ENCODE measurements at places on chromosomes 16 and 17.

- DNase-seq: no peak
Measured at GRCh38 chr17:56976941-56977608, 856 bp upstream of the SCPEP1 start.

DNA sequence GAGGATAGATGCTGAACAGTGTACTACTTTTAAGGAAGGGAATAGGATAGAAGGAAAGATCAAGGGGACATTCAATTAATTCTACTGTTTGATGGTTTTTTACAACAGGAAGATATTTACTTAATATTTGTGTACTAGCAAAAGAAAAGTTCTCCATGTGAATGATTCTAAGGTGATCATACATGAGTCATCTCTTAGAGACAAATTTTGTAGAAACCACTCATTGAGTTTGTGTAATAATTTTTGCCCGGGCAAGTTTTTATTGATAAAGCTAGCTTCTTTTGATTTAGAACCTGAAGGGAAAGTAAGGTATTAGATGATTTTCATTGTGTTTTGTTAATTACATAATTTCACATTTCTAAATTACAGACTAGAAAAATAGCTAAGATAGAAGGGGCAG, 172.8 kb upstream of the PSMD7 start:
- no peak for DNase-seq

DNA sequence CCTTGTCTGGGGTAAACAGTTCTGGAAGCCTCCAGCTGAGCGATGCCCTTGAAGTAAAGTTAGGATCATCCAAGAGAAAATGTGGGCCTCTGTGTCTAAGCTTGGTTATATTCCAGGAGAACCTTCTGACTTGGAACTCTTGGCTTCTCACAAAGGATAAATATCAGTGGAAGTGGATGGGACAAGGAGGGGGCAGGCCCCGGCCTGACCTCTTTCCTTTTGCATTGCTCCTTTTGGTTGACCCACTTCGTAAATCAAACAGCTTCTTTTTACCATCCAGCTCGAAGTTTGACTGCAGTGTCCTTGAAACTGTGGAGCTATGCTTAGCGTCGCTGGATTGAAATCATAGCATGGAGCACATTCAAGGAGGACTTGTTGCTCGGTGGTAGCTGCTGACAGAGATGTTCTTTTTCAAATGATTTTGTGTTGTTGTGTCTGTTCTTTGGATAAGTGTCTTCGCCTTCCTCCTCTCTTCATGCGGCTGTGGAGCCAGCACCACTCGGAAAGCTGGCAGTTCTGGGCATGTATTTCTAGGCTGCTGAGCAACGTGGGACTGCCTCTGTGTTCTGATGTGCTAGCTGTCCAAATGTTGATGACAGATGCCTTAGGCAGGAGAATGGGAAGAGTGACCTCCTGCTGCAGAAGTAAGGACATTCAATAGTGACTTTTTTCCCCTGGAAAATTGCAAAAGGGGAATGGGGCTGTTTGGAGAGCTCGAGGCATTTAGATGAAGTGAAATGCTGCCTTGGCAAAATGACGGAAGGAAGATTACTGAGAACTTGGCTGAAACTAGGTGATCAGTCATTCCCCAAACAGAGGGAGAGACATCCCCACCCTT, 4.5 kb downstream of the MINK1 start:
- no peak for DNase-seq

DNA sequence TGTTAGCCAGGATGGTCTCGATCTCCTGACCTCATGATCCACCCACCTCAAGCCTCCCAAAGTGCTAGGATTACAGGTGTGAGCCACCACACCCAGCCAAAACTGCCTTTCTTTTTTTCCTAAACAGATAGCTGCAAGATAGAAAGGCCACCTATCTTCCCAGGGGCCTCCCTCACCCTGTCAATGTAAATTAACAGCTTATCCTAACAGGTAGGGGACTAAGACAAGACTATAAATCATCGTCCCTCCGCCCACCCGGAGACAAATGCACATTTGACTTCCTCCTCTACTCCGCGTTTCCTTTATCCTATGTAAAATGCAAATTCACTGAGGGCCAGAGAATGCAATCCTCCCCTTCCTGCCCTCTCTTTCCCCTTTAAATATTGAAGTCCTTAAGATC, 71.4 kb downstream of the MARF1 start:
- no peak for DNase-seq

DNA sequence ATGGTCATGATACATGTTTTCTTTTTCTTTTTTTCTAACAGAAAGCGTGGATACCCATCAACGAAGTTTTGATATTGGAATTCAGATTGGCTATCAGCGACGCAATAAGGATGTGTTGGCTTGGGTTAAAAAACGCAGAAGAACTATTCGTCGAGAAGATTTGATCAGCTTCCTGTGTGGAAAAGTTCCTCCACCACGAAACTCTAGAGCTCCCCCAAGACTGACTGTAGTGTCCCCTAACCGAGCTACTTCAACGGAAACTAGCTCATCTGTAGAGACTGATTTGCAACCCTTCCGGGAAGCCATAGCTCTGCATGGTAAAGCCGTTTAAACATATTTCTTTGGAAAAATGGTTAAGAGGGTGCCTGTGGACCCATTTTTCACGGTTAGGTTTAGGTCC, 11.5 kb downstream of the HAPSTR1 start:
- DNase-seq: no peak

DNA sequence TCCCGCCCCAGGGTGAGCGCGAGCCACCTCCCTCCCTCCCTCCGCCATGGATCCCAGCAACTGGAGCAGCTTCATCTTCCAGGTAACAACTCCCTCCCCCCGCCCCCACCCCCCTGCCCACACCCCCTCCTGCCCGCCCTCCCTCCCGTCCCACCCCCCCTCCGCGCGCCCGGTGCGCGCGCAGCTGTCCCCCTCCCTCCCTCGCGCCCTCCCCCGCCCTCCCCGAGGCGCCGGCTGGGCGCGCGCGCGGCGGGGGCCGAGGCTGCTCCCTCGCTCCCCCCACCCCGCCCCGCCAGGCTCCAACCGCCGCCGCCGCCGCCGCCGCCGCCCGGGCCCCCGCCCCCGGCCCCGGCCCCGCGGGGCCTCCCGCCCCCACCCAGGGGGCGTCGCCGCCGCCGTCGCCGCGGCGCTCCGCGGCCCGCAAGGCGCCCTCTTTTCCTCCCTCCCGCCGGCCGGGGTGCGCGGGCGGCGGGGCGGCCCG, at the start of gene MAZ:
Gene MAZ (plus strand): TSS at position 431 of the 481 bp plus-strand sequence. CDS start 173 bp downstream, outside the sequence.
- DNase-seq: peak; percentile 92

DNA sequence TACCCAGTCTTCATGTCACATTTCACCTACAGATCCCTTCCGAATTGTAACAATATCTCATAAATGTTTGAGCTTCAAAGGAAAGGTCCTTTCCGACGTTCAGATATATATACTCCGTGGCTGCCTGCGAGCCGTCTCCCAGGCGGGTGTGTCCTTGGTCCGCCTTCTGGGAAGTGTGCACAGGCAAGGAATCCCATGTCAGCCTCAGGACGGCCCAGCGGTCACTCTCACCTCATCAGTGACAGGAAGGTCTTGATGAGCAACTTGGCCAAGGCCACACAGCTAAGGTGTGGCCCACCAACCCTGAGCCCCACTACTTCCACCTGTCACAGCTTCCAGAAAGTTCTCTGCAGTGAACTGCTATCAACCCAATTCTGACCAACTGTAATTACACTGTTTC, 4.3 kb downstream of the LMF1 start:
- no peak for DNase-seq

DNA sequence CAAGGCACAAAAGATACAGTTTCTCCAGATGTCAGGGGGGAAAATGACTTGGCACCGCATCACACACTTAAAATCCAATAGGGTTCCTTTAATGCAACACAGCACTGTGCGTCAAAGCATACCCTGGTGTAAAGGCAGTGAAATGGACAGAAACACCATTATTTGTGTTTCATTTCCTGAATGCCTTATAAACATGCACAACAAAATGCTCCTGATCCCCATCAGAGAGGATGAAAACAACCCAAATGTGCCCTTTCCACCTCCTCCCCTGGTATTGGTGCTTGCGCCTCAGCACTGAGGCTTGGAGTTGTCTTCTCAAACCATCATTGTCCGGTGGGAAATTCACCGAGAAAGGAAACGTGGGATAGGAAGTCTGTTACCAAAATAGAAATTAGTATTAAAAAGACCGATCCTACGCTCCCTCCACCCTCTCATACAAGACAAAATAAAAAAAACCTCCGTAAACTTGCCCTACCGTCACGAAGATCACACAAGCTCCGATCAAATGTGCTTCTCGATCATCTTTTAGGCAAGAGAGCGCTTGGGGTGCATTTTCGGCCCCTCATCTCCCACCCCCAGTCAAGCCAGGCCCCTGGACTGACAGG, 722 bp downstream of the CDC27 start:
- DNase-seq: peak; percentile 57

DNA sequence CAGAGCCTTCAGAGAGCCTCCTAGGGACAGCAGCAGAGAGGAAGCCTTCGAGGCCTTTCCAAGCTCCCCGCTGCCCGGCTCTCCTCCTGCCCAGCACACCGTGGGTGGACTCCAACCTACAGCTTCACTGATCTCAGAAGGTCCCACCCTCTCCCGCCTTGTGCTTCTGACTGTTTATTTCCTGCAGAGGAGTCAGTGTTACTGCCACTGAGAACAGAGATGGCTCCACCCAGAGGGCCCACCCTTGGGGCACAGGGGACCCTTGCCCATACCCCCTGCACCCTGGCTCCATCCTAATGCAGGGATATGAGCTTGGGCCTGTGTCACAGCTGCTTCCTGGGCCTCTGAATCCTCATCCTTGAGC, 52.8 kb upstream of the TOB1 start:
- DNase-seq: no peak

- DNase-seq: no peak
Measured at GRCh38 chr17:44765965-44766364, 7.2 kb downstream of the ADAM11 start.

DNA sequence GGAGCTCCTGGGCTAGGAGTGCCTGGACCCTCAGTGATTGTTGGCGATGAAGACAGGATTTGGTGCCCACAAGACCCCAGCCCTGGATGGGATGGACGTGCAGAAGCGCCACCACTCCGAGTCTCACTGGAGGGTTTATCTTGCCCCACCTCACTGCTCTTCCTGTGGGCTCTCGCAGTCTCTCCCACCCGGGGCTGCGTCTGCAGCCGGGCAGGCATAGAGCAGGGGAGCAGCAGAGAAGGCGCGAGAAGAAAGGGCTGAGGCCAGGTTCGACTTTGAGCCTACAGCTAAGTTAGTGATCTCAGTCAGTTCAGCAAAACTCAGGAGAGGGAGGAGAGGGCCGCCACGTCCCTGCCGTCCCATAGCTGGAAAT, 6.6 kb downstream of the UBE2I start:
- DNase-seq: no peak

DNA sequence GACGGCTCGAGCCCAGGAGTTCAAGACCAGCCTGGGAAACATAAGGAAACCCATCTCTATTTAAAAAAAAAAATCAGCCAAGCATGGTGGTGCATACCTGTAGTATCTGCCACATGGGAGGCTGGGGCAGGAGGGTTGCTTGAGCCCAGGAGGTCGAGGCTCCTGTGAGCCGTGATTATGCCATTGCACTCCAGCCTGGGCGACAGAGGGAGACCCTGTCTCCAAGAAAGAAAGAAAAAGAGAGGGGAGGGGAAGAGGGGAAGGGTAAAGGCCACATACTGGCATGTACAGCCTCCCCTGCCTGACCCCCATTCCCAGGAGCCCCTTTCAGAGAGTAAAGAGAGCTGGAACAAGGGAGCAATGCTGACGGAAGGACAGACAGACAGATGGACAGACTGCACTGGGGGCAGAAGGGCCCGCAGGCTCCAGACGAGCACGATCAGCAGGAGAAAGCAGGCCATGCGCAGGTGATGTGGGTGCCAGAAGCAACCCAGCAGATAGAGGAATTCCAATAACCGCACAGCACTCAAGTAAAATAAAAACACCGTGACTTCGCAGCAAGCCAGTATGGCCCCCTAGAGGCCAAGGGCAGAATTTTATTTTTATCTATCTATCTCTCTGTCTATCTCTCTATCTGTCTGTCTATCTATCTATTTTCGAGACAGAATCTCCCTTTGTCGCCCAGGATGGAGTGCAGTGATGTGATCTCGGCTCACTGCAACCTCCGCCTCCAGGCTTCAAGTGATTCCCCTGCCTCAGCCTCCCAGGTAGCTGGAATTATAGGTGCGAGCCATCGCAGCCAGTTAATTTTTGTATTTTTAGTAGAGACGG, 27.1 kb upstream of the SNN start:
- DNase-seq: peak; percentile 79
